ENCODE measurements at places on chromosomes 16 and 17.

DNA sequence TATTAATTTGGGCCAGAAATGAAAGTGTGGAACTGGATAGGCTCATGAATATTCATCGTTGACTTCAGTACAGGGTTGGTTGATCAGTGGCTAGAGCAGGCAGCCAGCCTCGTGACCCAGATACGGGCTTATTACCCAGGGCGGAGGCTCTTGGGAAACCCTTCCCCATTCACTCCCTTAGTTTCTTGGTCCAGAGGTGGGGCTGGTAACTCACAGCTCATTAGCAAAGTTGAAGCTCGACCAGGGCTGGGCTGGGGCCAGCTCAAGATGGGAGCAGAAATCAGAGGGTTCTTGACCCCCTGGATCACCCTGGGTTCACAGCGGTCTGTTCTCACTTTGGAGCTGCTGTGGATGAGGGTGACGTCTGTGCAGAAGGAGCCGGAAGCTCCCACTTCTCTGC is 44.6 kb upstream of the GSE1 start:
- peak; percentile 56 for DNase-seq

GRCh38 chr17:21263376-21263775 is 10.2 kb upstream of the NATD1 start:
- DNase-seq: no peak

DNA sequence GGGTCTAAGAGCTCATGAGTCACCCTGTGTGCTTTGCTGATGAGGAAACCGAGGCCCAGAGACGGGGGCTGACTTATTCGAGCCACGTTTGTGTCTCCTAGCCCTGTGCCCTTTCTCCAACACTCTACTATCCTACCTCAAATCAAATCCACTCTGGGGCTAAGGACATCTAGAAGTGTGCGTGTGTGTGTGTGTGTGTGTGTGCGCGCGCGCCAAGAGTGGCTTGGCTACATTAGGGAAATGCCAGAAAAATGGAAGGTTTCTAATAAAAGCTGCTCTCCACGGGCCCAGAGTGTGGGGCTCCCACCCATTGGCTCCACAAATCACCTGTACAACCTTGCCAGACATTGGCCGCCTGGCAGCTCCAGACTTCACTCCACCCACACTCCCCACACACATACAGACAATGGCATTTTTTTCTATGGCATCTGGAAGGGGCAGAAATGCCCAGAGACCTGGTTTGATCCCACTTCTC is 30.3 kb upstream of the PHOSPHO1 start:
- no peak for DNase-seq

DNA sequence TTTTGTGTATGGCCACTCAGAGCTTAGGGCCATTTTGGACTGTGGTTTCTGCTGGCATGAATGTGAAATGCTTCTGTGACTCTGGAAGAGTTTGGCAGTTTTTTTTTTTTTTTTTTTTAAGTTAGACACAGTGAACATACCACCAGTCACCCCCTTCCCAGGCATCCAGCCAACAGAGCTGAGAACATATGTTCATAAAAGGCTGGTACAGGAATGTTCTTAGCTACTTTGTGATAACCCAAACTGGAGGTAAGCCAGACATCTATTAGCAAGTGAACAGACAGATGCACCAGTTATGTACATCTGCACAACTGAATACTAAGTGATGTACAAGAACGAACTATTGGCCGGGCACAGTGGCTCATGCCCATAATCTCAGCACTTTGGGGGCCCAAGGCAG is 92.7 kb downstream of the ABCC1 start:
- peak; percentile 33 for DNase-seq

- no peak for DNase-seq
Measured at GRCh38 chr16:66275775-66276428, 90.6 kb upstream of the CDH5 start.

- DNase-seq: no peak
Measured at GRCh38 chr17:45223539-45224528, 2.1 kb downstream of the FMNL1 start.

DNA sequence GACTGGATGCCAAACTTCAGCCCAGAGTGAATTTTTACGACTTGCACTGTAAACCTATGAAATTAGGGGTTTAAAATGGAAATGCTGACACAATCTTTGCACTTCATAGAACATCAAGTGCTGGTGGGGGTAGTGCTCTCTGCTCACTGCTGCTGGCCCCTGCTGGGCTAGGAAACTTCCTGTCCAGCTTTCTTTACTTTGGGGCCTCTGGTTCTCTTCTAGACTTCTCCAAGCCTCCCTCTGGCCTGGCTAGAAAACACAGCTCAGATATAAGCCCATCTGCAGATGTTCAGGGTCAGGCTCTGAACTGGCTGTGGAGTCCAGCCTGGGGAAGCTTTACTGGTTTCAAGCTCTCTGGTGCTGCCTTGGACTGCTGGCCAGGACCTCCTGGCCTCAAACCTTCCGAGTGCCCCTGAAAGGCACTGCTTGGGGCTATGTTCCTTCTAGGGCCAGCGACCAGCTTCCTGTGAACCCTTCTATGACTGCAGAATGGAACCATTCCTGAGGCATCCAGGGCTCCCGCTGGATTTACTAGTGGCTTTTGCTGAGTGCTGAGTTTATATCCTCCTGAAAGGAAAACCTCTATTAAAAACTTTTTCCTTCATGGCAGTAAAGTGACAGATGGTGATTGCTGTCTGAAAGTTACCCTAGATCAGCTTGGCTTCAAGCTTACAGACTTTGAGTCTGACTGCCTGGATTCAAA is 59.4 kb downstream of the TBX4 start:
- DNase-seq: no peak

Data from hematopoietic multipotent progenitor cell treated with erythropoietin and hydrocortisone succinate and interleukin-3 and kit ligand, for 17 days (in vitro differentiated cells).